ENCODE measurements at places on chromosomes 7 and 10.

DNA sequence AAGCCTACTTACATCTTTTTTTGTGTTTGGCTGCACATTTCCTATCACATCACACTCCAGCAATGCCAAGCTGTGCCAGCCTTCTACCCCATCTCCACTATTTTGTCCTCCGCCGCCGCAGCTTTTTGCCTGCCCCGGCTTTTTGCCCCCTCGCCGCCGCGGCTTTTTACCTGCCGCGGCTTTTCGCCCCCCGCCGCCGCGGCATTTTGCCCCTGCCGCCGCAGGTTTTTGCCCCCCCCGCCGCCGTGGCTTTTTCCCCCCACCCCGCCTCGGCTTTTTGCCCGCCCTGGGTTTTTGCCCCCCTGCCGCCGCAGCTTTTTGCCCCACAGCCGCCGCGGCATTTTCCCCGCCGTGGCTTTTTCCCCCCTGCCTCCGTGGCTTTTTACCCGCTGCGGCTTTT is 506.0 kb downstream of the ZNF37A start:
- DNase-seq = no peak
- no peaks in the 10 kb centered on the region for H3K27me3 ChIP-seq
- no peaks in the 10 kb centered on the region for H3K36me3 ChIP-seq
- H3K4me3 ChIP-seq = no peak overlapping the region

DNA sequence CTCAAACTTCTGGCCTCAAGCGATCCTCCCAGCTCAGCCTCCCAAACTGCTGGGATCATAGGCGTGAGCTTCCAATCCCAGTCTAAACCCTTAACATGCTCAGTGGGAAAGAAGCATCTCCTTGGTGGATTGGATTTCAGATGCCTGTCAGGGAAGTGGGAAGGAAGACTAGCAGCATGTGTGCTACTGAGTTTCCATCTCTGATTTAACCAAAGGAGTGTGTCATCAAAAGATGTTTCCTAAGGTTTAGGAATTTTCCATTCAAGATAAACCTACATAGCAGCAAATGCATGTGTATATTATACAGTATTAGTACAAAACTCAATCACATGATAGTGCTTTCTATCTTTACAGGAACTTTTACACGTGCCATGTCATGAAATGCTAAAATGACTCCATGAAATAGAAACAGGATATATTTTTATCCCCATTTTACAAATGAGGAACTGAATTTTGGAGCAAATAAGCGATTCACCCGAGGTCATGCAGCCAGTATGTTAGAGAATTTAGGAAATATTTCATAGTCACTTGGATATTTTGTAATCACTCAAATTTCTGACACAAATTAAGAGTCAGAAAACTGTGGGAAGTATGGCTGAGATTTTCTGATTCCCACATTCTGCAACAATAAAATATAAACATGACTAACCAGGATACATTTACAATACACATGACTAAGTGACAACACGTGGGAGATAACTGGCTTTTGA is 11.4 kb upstream of the TMEM26 start:
- no peak overlapping the region for H3K27ac ChIP-seq
- no peaks in the 10 kb centered on the region for H3K4me1 ChIP-seq
- H3K36me3 ChIP-seq = no peaks in the 10 kb centered on the region
- peak; percentile 54 for DNase-seq
- no peaks in the 10 kb centered on the region for H3K27me3 ChIP-seq
- no peak overlapping the region for H3K4me3 ChIP-seq

DNA sequence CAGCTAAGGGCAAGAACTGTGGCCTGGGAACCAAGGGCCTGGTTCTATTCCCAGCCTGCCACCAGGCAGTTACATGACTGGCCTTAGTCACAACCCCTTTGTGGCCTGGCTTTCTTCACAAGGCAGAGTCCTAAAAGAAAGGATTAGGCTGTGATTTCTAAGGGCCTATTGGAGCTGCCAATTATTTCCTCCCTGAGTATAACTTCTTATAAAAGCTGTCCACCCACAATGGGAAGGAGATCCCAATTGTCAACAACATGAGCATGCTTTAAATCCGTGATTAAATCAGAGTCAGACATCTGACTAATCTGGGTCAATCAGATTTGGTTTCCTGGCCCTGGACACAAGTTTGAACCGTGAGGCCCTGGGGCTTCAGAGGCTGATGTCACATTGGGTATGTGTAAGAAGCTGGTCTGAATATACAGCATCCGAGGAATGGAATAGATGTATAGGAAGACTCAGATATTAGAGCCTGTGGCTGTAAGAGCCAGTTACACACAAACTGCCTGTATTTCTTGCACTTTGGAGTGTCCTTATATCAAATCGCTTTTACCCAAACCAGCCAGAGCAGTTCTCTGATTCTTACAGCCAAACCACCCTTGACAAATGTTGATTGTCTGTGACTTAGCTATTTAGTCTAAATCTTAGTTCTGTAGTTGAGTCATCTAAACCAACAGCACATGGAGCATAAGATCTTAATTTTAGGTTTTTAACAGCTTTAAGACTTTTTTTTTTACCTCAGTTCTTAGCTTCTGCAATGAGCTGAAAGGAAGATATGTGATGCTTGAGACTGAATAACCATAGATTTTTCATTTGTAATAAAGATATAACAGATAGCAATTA is 61.3 kb downstream of the ABCB4 start:
- H3K36me3 ChIP-seq = no peaks in the 10 kb centered on the region
- H3K27ac ChIP-seq = peak overlapping the region; percentile 34
- DNase-seq = peak; percentile 40

- no peak overlapping the region for H3K27ac ChIP-seq
- peaks cover 19% of the 10 kb centered on the region for H3K4me1 ChIP-seq
- no peak for DNase-seq
- H3K36me3 ChIP-seq = no peaks in the 10 kb centered on the region
Observed at GRCh38 chr10:614790-615582, 74.5 kb downstream of the DIP2C start.

DNA sequence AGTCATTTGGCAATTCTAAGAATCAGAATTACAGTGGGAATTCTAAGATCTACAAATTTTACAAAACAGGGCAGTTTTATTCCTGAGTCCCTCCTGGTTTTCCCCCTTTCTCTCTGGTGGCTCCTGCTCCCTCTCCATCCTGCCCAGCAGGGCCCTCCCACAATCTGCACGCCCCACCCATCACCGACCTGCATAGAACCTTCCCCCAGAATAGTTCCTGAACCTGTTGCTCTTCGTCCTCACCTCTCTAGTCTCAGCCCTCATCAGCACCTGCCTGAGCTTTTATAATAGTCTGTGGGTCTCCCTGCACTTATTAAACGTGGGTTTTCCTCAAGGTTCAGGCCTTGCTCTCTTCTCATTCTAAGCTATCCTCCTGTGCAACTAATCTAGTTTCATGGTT is 49.1 kb upstream of the MNX1 start:
- DNase-seq = no peak
- H3K4me1 ChIP-seq = no peaks in the 10 kb centered on the region
- no peaks in the 10 kb centered on the region for H3K27me3 ChIP-seq
- no peak overlapping the region for H3K27ac ChIP-seq
- no peak overlapping the region for H3K4me3 ChIP-seq
- H3K36me3 ChIP-seq = no peaks in the 10 kb centered on the region

DNA sequence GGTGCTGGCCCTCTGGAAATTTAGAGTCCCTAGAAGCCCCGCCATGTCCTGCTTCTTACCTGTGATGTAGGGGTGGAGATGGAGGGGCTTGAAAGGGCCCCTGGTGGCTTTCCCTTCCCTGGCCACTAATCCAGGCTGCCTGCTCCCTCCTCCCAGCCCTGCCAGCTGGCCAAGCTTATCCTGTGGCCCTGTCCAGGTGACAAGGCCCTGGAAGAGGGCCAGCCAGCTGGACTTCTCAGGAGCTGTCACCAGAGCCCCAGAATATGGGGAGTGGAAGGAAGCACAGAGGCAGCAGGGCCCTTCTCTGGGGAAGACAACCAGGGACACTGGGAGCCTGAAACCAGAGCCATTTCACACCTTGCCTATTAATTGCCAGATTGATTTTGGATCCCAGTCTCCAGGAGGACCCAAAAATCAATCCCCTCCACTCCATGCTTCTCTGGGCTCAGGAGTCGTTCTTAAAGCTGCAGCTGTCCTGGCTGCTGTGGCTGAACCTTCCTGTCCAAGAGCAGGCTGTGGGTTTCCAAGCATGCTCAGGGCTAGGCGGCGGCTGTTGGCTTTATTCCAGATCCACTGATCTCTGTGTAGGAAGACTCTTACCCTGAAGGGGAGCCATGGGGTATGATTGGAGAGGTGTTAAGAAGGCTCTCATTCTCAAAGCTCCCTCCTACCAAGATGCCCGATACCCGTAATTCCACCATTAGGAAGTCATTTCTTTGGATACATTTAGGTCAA is 52.6 kb upstream of the PCBD1 start:
- H3K36me3 ChIP-seq = no peaks in the 10 kb centered on the region
- peak overlapping the region; percentile 81 for H3K27ac ChIP-seq
- no peak overlapping the region for H3K4me3 ChIP-seq
- peaks cover 49% of the 10 kb centered on the region for H3K4me1 ChIP-seq
- peak; percentile 89 for DNase-seq
- no peaks in the 10 kb centered on the region for H3K27me3 ChIP-seq

DNA sequence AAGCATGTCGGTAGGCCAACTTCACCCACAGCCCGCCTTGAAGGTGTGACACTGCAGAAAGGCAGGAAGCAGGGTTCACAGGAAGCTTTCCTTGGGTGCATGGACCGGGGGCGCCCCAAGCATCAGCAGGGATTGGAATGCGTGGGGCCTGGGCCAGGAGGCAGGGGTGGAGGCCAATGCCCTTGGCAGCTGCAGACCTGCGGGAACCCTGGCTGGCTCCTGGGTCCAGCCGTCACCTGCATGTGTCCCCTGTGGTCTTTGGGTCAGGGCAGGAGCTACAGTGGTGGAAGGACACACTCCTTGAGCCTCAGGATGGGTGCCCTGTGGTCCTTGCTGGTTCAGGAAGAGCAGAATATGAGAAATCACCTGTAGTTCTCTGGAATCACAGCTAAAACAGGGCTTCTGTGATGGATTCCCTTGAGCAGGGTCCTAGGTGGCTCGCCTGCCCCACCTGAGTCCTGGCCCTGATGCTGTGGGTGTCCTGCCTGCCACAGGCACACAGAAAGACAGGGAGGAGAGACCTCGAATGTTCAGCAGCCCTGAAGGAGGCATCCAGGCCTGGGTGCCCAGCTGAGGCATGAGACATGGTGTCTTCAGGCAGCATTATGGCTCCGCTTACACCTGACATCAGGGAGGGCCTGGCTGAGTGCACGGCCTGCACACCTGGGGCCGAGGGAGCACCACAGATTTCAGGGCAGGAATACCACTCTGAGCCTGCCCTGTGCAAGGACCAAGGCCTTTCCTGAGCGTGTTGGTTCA is 15.1 kb downstream of the ANTXRL start:
- H3K4me3 ChIP-seq = no peak overlapping the region
- no peaks in the 10 kb centered on the region for H3K27me3 ChIP-seq
- H3K27ac ChIP-seq = no peak overlapping the region
- DNase-seq = no peak
- peaks cover 3% of the 10 kb centered on the region for H3K4me1 ChIP-seq
- no peaks in the 10 kb centered on the region for H3K36me3 ChIP-seq

Measured in cardiac muscle cell (in vitro differentiated cells and primary cell).